Activated naive CD4-positive, alpha-beta T cell (primary cell): ENCODE measurements at places on chromosomes 16 and 17.

- no peak for DNase-seq
Observed at GRCh38 chr16:67342616-67343015, 16.0 kb downstream of the LRRC36 start.

DNA sequence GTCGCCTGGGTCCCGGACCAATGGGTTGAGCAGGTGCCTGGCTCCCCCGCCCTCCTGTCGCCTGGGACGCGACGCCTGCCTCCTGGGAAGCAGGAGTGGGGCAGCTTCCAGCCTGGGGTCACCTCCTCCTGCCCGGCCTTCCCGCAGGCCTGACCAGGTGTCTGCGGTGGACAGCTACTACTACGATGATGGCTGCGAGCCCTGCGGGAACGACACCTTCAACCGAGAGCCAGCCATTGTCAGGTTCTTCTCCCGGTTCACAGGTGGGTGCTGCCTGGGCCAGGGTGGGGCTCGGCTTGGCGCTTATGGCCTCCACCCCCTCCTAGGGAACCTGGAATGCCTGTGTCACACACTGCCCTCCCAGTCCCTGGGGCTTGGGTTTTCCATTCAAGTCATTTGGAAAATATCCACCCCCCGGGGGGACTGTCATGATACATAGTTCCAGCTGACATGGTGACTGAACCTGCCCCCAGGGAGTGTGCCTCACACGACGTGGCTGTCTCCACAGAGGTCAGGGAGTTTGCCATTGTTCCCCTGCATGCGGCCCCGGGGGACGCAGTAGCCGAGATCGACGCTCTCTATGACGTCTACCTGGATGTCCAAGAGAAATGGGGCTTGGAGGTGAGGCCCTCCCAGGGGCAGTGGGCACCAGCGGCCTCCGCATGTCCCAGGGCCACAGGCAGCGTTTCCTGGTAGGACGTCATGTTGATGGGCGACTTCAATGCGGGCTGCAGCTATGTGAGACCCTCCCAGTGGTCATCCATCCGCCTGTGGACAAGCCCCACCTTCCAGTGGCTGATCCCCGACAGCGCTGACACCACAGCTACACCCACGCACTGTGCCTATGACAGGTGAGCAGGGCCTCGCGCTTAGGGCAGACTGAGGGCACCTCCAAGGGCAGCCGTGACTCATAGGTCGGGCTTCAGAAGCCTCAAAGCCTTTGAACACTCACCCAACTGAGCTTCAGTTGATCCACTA lies 2.3 kb downstream of the DNASE1 start:
- DNase-seq = no peak

DNA sequence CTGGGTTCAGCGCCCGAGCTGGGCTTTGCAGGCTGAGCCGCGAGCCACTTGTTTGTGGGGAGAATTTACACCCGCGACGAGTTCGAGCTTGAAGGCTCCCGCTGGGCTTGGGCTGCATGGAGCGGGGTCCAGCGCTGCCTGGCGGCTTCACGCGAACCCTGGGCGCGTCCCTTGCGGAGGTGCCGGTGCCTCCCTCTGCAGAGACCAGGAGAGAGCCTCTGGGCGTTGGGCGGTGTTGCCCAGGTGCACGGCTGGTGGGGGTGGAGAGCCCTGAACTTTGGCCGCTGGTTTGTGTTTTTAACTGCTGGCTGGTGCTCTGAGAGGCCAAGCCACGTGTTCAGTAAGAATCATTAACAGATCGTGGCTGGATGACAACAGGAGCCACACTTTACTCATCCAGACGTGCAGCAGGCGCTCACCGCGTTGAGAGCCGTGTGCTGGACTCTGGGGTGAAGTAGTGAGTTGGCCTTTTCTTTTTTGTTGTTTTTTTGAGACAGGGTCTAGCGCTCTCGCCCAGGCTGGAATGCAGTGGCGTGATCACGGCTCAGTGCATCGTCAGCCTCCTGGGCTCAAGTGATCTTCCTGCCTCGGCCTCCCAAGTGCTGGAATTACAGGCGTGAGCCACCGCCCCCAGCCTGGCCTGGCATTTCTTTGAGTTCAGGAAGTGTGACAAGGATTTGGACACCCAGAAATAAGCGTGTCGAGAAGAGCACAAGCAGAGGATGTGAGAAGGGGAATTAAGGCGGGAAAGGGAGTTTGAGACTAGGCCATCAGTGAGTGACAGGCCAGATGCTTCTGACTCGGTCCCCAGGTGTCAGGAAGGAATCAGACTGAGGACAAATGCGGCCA lies 827 bp downstream of the CDK10 start:
- DNase-seq = no peak

GRCh38 chr17:30950669-30951399 lies 20.0 kb upstream of the RNF135 start:
- DNase-seq = no peak

DNA sequence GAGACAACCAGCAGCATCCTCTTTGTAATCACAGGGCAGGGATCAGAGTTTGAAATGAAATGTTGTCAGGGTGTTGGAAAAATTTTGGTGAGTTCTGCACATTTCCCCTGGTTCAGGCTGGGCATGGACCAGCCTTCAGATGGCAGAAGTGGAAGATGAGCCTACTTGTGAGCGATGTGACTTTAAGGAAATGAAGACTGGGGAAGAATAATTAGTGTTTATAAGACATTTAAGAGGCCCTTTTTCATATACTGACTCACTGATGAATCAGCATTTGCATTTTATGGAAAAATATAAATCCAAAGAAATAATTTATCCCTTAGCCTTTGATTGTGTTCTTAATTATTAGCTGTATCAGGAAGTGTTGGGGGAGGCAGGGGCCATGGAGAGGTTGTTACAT lies 20.9 kb downstream of the GPR179 start:
- DNase-seq = no peak

- no peak for DNase-seq
Observed at GRCh38 chr17:78654325-78654724, 77.1 kb upstream of the DNAH17 start.

GRCh38 chr17:28575126-28575795 lies 1.4 kb downstream of the ALDOC start:
- no peak for DNase-seq

DNA sequence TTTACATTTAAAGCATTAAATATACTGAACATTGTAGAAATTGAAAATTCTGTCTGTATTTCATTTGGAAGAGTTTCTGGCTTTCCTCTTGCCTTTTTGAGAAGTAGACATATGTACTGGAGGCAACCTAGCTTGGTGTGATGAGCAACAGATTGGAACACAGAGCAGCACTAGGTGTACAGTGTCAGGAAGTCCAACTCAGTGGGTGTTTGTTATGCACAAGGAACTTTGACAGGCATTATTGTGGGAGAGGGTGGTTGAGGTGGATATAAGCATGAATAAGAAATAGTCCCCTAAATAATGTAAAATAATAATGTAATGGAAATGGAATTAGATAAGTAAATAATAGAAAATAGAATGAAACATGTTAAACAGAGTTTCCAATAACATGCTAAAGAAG lies 58.1 kb downstream of the PPM1E start:
- no peak for DNase-seq

- DNase-seq = no peak
Observed at GRCh38 chr17:27743281-27743885, 56.9 kb downstream of the NOS2 start.

DNA sequence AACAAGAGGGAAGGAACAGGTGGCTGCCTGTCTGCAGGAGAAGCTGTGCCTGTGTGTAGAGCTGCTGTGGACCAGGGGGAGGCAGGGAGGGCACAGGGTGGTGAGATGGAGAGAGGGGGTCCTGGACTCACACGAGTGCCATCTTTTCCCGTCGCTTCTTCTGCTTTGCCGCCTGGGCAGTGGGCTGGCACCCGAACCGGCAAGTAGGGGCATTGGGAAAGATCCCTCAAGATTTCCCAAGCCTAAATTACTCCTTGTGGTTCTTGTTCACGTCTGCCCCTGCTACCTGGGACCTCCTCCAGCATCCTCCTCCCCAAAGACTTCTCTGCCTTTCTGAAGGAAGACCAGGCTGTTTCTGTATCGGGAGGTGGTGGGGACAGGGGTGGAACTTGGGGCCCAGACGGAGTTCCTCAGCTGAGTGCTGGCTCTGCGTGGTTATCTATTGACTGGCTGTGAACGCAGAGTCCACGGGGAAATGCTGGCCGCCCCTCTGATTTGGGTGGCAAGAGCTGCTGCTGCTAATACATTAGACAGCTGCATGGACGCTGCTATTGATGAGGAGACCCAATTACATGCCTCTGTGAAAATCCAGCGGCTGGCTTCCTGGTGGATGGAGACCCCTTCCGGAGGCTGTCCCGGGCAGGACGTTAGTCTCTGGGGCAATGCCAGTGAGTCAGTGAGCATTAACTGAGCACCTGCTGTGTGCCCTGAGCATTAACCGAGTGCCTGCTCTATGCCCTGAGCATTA lies 114.5 kb downstream of the OR1D5 start:
- no peak for DNase-seq

- DNase-seq = no peak
Observed at GRCh38 chr17:1552932-1553331, 9.7 kb downstream of the PITPNA start.

- DNase-seq = no peak
Observed at GRCh38 chr17:14621826-14622614, 321.1 kb downstream of the HS3ST3B1 start.

DNA sequence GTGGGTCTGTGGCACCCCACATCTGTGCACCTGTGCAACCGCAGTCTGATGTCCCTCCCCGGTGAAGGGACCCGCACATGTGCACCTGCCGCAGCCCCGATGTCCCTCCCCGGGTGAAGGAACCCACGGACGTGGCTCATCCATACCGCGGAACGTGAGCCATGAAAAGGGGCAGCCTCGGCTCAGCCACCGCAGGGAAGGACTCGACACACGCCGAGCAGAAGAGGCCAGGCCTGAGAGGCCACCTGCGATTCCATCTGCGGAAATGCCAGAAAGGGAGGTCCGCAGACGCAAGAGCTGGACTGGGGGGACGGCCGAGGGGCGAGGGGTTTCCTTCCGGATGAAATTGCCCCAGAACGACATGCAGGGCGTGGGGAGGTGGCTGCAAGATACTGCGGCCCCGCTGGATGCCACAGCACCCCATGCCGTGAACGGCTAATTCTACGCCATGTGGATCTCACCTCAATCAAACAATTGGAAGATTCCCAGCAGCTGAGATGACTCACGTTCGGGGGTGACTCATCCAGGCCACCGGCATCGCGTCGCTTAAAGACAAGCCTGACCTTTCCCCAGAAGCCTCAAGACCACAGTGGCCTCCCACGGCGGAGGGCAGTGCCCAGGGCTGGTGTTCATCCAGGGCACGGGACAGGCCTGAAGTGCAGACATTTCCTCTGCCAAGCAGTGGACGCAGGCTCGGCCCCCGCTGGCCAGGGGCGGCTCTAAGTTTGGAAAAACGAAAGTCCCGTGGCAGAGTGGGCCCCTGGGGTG lies 21.0 kb downstream of the SOX8 start:
- DNase-seq = no peak

- no peak for DNase-seq
Observed at GRCh38 chr17:44307387-44308186, 814 bp upstream of the RUNDC3A start.

DNA sequence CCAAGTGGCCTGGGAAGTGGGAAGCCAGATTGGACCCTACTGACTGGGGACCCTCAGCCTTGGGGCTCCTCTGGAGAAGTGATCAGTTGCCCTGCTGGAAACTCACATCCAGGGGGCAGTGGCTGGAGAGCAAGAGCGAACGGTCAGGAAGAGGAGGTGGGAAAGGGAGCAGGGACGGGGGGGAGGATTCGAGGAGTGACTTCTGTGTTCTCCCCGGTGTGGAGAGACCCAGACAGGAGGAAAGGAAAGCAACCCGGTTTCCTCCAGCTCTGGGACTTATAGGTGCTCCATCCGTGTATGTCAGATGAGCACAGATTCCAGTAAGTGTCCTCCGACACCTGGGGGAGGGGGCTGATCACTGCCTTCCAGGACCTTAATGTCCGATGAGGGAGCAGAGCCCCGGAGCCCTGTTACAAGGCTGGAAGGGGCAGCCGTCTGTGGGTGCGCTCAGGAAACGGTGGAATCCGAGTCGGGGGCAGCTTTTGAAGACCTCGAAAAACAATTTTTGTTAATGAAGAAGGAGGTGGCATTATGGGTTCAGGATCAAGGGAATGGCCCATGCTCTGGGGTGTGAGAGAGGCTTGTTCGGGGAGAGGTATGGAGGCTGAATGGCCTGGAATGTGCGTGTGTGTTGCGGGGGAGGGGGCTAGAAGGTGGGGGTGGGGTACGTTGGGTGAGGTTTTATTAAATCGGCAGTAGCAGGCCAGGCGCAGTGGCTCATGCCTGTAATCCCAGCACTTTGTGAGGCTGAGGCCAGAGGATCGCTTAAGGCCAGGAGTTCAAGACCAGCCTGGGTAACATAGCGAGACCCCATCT lies 34.8 kb upstream of the NDRG4 start:
- no peak for DNase-seq

DNA sequence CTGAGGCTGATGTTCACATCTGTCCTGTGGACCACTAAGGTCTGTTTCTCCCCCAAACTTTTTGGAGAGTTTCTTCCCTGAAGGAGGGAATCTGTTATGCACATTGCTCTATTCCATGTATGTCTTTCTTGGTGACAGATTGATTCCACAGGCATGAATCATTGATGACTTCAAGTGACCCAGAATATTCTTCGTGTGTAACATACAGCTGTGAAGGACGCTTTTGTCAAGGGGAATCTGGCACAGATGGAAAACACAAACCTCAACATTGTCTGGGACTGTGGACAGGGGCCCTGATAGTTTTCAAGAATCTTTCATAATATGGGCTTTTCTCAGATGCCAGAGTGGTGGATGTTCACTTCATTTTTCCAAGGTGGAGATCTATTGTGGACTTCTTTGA lies 223.1 kb upstream of the MAF start:
- no peak for DNase-seq

DNA sequence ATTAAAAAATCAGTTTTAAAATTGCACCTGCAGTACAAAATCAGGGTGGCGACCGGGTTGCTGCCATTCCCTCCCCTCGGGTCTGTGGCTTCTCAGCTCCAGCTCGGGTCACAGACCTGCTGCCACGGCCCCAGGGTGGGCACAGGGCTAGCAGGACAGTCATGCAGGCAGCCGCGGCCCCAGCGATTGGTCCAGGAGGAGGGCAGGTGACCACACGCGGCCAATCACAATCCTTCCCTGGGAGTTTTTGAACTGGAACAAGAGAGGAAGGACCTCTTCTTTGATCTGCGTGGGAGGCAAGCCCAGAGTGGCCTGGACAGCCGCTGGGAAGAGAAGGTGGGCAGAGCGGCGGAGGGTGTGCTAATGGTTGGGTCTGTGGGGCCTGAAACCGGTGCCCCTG lies 25.5 kb downstream of the CBFA2T3 start:
- no peak for DNase-seq

DNA sequence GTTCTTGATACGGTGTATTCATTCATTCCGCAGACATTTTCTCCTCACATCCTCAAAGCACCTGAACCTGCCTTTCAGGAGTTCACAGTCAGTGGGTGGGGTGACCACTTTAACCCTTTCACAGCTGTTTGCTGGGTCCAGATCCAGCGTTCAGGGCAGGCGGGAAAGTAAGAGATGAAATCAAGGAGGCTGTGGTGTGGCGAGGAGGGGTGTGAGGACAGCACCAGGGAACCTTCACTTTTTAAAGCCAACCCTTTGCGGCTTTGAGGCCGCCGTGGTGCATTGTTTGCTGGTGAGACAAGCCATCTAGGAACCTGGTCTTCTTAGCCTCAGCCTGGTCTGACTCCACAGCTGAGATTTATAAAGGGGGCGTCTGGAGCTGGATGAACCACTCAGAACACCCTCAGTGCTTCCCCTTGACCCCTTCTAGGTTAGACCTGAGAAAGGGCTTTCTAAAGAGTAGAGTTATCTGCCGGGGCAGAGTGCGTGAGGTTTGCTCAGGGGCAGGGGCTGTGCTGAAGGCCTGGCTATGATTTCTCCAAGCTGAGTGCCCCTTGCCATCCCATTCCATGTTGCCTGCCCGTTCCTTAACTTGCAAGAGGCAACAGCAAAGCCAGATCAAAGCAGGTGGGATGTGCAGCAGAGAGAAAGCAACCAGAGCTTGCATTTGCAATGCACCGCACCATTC lies 933 bp downstream of the CCR7 start:
- no peak for DNase-seq
